ENCODE measurements at places on chromosomes 6 and 20.

GRCh38 chr20:6113951-6114350 is 8.9 kb downstream of the FERMT1 start:
- no peak for DNase-seq

DNA sequence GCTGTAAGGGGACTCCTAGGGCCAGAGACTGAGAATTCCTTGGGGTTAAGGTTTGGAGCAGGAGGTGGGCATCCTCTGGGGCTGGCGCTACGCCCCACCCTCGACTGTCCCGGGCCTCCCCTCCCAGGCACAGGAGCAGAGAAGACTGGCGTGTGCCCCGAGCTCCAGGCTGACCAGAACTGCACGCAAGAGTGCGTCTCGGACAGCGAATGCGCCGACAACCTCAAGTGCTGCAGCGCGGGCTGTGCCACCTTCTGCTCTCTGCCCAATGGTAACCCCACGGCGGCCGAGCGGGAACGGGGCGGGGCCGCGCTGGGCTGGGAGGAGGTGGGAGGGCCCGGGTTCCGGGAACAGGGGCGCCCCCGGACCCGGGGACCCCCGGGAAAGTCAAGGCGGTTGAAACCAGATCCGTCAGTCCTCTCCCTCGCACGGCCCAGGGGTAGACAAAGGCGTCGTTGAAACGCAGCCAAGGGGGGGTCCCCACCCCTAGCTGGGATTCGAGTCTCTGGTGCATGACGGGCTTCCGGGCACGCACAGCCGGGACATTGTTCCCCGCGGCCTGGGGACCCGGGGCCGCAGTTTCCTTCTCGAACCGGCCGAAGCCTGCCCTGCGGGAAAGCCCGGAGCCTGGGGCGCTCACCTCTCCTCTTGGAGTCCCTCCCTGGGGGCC is 844 bp downstream of the WFDC2 start:
- DNase-seq, result no peak

DNA sequence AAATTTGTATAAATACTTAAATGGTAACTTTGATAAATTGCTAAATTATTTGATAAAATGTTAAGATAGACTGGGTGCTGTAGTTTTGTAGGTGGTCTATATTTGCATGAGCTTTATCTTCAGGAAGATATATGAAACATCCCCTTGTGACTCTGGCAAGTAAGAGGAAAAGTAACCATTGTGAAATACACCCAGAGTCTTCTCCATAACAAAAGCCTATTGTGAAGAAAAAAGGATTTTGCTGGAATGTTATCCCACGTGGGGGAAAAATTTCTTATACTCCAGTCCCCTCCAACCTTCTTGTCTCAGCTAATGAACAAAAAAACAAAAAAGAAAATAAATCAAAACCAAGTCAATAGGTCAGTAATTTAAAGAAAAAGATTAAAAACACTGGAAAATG is 600.7 kb downstream of the HDGFL1 start:
- no peak for DNase-seq

- DNase-seq, result no peak
Observed at GRCh38 chr6:16105854-16106253, 23.0 kb upstream of the MYLIP start.
